Stimulated activated CD4-positive, alpha-beta T cell treated with anti-CD3 and anti-CD28 coated beads, Interleukin-1b, Interleukin-23, amount 100 ng/mL, for 24 hours (primary cell): ENCODE measurements at places on chromosomes 13 and 19.

- DNase-seq: no peak
Measured at GRCh38 chr19:489418-490196, 6.7 kb upstream of the MADCAM1 start.

GRCh38 chr19:40466219-40466984 lies 399 bp upstream of the SPTBN4 start:
- no peak for DNase-seq

DNA sequence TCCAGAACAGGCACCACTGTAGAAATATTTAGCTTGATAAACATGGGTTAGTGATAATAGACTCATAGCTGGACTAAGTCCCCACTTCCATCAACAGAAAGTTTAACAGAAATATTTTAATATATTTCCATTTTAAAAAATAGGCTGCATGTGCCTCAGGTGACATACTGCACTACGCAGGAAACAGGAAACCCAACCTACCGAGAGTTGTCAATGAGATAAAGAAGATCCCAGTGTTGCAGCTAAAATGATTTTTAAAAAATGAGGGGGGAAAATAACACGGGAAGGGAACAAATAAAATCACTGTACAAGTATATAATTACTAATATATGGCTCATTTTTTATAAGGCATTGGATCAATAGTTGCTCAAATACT lies 154.8 kb downstream of the TBC1D4 start:
- DNase-seq: no peak

GRCh38 chr19:39160889-39161672 lies 35.5 kb downstream of the PAK4 start:
- DNase-seq: no peak

DNA sequence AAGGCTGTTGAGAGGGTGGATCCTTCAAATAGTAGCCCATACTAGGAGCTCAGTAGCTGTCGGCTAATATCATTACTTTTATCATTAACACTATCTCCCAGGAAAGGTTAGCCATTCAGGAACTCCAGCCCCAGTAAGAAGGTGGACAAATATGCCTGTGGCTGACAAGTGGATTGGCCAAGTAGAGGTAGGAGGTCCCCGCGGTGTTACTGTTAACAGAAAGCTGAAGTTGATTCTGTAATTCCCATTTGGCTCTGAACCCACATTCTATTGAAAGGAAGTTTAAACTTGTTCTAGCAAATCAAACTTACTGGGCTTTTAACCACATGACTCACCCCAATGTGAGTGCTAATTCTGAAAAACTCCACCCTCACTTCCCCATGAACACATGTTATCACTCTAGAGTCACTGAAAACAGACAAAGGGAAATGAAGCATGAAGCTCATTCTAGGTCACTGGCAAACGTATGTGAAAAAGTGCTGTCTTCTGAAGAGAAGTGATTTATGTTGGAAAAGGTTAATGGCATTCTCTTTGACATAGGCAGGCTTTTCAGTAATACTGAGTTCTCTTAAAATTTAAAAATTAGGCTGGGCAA lies 273.5 kb downstream of the FGF14 start:
- no peak for DNase-seq

- DNase-seq: no peak
Measured at GRCh38 chr13:60288569-60288968, 108.5 kb upstream of the TDRD3 start.

DNA sequence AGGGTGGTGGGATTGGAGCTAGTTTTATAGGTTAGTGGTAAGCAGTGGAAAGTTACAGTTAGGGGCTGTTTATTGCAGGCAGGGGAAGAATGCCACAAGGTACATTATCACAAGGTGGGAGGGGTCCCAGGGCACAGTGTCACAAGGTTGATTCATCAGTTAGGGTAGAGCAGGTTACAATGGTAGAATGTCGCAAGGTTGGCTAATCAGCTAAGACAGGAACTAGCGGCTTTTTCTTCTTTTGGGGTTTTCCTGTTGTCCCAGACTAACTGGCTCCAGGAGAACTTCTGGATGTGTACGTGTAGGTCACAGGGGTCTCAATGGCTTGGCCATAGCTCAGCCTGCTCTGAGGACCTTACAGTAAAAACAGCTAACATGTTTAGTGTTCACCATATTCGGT lies 1221.1 kb downstream of the SLITRK1 start:
- no peak for DNase-seq
